ENCODE measurements at places on chromosomes 12 and 14.

GRCh38 chr12:1593174-1594005 is 991 bp downstream of the FBXL14 start:
- DNase-seq = no peak

DNA sequence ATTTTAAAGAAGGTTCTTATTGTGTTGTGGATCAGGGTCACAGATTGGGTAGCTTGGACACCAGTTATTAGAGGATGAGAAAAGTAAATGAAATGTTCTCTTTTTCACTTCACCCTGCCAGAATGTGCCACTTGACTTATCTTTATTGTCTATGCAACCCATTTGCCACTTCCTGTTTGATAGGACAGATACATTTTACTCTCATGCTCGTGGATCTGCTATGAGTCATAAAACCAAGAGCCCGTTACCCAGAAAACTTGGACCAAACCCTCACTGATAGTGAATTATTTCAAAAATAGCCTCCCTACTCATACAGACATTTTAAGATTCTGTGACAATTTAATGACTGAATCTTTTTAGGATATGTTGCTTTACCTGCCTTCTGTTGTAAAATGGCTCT is 1.8 kb downstream of the ISCA2 start:
- no peak for DNase-seq

DNA sequence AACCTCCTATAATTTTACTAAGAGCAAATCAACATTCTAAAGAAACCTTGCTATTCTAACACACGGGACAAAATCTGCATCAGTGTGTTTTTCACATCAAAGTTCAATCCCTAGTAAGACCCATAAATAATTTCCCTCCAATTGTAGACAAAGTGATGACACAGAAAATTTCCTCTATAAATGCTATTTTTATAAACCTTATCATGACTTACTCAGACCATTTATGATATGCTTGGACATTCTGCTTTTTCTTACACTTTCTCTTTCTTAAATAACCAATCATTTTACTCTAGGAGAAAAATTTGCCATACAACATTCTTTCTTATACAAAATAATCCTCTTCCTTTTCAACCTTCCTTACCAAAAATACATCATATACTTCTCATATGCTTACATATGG is 67.0 kb downstream of the SDR9C7 start:
- DNase-seq = no peak

DNA sequence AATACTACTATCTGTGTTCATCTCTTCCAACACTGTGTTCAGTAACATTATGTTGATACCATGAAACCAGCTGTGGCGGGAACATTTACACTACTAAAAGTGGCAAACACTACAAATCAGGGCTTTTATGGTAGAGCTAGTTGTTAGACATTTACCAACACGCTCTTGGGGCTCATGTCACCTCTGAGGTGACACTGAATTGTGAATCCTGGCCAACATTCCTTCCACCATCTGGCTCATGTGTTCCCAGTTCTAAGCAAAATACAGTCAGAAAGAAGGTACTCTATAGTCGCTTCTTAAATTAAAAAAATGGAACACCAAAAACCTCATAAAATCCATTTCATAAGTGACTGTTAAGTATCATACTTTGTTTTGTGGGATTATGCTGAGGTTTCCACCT is 436.6 kb downstream of the FUT8 start:
- DNase-seq = no peak

DNA sequence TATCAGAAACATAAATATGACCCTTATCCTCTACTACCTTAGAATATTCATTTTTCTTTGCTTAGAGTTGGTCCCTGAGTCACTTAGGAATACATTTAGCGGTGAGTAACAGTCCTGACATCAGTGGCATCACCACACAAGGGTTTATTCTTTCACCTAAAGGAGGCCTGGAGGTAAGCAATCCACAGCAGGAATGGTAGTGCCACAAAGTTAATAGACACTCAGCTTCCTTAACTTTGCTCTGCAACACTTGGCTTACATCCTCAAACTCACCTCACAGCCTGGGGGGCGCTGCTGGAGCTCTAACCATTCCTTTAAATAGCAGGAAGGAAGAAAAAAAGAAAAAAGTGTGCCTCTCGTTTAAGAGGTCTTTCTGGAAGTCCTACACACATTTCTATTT is 29.1 kb downstream of the BBOF1 start:
- no peak for DNase-seq

DNA sequence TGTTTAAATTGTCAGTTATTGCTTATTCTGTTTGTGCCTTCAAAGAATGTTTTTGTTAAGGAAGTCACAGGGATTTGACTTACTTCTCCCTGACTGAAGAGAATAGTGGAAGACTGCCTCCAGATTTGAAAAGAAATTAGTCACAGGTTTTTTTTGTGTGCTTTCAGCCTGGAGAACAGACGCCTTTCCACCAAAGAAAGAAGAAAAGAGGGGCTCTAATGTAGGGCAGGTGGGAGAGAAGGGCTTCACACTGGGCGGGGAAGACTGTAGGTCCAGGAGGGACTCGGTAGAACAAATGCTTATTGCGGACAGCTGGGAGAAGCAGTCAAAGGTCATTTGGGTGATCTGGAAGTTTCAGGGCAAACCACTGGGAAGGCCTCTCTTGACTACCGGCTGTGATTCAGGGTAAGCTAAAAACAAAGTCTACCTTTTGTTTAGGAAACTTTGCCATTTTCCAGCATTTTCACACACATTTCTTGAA is 76.8 kb downstream of the SAMD4A start:
- DNase-seq = no peak

DNA sequence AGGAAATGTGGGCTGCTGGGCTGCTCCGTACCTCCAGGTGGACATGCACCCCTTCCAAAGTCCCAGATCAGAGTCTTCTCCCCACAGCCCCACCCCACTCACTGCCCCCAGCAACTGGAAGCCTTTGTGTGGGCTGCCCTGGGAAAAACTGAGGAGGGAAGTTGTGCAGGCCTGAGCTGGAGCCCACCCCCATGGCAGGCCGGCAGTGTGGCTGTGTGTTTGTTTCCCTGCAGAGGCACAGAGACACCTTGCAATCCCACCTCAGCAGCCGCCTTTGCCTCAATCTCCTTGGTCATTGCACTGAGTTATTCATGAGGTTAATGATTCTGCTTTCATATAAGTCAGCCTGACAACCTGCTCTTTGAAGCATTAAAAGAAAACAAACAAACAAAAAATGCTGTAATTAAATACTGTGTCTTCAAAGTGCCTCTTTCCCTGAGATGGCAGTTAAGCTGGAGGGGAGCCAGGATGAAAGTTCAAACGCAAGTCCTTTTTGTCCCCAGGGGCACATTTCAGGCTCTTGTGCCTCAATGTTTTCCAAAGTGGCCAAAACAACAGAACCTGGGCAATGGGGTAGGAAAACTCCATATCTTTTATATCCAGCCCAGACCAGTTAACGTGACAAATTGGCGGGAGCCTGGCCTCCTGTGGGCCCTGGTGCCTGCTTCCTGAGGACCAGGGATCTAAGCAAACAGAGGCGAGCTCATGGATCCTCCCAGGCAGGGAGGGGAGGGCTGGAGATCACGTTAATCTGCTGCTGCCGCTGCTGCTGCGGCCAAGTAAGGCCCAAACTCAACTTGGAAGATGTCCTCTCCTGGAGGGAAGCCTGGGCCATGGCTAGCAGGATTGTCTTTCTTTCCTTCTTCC is 51.9 kb upstream of the TSPAN11 start:
- DNase-seq = no peak

DNA sequence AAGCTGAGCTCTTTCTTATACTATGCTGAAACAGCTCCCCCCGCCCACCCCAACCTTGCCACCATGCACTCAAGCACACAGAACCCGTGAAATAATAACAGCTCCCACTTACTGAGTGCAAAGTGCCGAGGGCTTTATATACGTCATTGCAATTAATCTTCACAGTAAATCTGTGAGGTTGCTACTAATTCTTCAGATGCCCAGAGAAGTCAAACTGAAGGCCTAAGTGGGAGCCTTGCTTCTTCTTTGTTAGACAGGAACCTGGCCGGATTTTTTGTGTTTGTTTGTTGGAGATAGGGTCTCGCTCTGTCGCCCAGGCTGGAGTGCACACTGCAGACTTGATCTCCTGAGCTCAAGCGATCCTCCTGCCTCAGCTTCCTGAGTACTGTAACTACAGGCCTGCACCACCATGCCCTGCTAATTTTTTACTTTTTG is 34.0 kb downstream of the VCPKMT start:
- DNase-seq = no peak

- no peak for DNase-seq
Observed at GRCh38 chr12:64160711-64161060, 61.4 kb downstream of the KICS2 start.

DNA sequence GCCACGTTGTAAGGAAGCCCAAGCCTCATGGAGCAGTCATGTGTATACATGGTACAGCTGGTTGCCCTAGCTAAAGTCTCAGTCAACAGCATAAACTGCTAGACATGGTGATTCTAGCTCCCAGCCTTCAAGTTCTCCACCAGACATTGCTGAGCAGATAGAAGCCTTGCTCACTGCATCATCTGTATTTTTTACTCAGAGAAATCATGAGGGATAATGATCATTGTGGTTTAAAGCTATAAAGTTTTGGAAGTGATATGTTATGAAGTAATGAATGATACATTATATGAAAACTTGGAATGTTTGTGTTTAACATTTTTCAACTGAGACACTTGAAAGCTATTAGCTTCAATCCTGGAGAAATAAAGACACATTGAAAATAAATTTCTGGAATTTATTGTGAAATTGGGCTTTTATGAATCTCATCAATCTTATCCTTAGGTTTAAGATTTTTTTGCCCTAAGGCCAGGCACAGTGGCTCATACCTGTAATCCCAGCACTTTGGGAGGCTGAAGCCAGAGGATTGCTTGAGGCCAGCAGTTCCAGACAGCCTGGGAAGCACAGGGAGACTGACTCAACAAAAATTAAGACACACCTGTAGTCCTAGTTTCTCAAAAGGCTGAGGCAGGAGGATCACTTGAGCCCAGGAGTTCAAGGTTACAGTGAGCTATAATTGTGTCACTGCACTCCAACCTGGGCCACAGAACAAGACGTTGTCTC is 5.6 kb upstream of the NFATC4 start:
- DNase-seq = no peak

DNA sequence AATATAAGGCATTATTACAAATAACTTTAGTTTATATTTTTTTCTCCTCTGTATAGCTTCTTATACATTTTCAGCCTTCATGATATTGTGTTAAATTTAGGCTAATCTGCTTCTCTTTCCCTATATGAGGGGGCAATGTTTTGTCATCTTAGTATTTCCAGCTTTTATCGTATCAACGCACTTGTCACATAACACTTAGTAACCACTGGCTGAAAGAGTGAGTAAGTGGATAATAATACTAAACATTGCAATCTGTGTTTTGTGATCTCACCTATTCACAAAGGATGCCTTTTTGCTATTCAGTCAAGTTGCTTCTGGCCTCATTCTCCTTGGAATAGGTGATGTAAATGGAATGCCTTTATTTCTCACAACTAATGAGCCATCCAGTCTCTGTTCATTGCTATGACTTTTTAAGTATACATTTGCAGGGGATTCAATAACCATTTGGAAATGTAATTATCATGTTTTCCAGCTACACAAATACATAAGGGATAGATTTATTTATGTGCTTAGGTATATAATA is 260.9 kb downstream of the BMP4 start:
- no peak for DNase-seq

DNA sequence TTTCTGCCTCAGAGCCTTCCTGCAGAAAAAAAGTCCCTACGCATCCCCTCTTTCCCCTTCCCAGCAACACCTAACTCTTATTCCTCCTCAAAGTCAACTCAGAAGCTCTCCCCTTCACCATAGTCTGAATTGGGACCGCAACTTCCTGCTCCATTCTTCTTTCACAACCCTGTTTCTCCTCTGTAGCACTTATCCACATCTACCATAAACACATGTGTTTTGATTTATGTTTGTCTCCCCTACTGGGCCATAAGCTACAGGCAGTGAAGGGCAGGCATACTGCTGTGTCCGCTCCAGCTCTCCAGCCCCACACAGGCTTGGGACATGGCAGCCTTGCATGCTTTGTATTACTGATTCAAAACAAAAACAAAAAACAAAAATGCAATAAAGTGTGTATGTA is 5.9 kb downstream of the SDR9C7 start:
- peak; percentile 18 for DNase-seq

- no peak for DNase-seq
Observed at GRCh38 chr14:95979339-95980042, 59.7 kb upstream of the C14orf132 start.

GRCh38 chr12:108826807-108827721 is 30.3 kb downstream of the SSH1 start:
- DNase-seq = peak; percentile 67

DNA sequence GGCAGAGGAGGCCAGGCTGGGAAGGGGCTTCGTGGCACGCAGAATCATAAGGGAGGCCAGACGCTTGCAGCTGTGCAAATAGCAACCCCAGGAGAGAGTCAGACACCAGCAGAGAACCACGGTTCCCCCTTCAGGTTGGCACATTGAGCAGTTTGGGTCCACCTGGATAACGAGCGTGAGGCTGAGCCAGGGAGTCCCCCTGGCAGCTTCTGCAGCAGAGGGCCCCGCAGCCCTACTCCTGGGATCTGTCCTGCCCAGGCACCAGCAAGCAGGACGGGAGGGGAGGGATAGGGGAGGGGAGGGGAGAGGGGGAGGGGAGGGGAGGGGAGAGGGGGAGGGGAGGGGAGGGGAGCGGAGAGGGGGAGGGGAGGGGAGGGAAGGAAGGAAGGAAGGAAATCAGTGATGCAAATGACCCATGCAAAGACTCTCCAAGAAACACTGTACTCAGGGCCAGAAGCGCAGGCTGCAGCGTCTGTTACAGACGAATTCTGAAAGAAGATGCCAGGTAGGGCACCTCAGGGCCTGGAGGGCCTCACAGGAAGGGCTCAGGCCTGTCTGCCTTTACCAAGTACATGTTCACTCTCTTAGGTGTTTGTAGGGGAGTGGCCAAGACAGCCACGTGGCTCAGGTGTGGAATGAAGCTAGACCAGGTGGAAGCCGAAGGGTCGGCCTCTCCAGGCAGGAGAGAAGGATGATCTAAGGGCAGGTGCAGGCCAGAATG is 32.3 kb upstream of the MMP17 start:
- no peak for DNase-seq

- no peak for DNase-seq
Observed at GRCh38 chr12:131621701-131622421, 89.0 kb upstream of the SFSWAP start.

GRCh38 chr14:22594156-22594716 is 3.9 kb upstream of the ABHD4 start:
- DNase-seq = no peak

Data from inflammatory macrophage (primary cell).